ENCODE measurements at places on chromosomes 7 and 10. TPM values are rescaled to one million over a fixed set of nuclear protein-coding genes. Genes with fewer than 3 reads are reported as not detected.

DNA sequence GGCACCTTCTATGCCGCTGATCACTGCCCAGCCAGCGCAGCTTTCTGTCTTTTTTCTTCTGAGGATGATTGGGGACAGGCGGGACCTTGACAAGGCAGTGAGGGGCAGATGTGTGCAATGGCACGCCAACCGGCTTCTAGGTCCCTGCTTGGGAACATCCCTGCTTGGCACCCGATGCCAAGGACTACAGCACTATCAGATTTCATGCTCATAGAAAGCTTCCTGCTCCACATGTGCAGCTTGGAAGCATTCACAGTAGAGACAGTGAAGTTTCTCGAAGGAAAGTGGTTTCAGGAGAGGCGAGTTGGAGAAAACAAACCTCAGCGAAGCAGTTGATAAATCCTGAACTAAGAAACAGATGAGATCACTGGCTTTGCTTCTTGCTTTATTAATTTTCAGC is 267.5 kb upstream of the HABP2 start:
- DNase-seq = no peak

DNA sequence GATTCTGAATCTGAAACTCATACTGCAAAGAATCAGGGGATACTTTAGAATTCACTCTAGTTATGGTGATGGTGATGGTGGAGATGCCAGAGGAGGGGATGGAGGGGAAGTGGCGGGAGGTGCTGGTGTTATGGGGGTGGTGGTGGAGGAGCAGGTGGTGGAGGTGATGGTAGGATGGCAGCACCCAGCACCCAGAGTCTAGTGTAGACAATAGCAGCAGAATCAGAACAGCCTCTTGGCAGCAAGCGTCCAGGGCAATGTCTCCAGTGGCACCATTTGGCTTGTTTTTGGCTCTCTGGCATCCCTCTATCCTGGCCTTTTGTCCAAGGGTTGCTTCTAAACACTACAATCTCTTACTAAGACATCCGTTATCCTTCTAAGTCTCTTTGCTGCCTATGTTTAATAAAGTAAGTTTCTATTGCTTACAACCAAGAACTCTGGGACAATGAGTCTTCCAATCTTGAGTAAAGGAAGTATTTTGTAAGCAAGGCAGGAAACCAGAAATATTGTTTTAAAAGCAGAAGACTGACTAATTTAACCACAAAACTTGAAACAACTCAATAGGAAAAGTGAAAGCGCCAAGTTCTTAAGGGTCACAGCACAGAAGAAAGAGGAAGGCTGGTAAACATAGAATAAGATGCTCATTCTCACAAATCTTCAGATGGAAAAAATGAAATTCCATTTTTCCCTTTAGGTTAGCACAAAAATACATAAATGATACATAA is 42.4 kb upstream of the GDF10 start:
- no peak for DNase-seq

DNA sequence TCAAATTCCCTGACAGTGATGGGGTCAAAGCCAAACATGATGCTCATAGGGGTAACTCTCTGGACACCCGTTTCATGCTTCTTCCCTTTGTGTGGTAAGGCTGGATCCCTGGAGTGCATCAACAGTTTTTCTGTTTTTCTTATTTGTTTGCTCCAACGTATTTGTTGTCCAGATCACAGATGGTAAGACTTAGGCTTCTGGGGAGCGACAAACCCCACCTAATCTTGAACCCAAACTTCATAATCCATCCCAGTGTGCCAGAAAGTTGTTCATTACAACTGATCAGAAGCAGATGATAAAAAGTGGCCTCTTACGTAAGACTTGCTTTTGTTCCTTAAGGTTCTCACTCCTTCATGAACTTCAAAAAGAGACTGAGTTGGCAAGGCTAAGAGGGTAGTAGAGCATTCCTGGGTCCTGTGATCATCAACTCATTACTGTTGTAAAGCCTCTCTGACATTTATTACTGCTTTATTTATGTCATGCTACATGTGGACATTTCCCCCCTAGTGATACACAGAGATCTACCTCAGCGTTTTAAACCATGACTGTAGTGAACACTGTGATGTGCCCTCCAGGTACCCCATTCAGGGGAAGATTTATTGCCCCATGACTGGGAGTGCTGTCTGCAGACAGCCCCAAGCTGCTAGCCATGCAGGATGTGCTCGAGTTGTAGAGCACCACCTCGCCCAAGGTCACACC is 125.6 kb downstream of the CCDC71L start:
- peak; percentile 69 for DNase-seq

- no peak for DNase-seq
Measured at GRCh38 chr10:67386260-67386659, 309.7 kb downstream of the CTNNA3 start.

- DNase-seq = no peak
Measured at GRCh38 chr7:150357270-150357669, 11.4 kb upstream of the REPIN1 start.

DNA sequence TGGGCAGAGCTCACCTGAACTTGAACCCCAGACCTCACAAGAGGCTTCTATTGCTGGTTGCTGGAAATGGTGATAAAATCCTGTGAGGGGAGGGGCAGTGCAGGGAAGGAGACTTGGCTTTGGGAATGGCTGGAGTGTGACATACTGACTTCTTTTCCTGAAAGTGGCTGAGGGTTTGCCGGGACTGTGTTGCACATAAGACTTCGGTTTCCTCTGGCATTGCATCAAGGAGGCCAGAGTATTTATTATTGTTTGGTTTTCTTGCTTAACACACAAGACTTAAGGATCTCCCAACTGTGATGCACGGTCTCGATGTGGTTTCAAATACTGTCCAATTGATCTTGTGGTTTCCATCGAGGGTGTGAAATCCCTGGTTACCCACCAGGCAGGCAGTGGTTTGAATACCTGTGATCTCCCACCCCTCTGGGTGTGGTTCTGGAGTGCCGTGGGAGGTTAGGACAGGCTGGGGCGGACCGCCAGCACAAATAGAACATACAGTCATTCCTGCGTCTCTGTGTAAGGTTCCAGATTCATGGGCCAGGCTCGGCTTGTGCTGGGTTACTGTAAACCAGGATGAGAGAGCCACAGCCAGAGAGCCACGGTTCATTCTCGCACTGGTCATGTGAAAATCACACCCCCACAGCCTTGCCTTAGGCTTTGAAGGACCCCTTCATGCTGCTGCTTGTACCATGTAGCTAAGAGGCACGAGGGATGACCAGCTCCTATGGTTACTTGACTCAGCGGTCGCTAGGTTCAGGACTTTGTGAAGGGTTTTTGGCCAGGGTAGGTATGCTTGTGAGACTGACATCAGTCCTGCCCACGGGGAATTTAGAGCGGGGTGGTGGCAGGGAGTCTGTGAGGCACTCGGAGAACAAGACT is 39.2 kb downstream of the WBP1L start:
- DNase-seq = no peak

DNA sequence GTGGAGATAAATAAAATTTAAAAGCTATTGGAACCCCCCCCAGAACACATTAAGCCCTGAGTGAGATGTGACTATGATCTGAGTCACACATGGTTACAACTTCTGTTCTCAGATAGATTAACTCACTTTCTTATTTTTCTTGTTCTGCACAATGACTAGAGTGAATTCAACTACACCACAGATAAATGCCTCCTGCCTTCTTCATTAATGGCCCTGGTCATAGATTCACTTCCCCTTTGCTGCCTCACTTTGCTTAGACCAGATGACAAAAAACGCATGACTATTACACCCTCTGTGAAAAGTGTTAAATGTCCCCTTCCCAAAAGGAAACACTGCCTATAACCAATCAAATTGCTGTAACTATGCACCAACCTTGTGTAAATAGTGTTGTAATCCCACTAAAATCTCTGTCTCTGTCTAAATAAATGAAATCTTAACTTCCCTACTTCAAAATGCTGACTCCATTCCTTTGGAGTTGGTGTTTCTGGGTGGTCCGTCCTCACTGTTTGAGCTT is 49.4 kb downstream of the AKR1D1 start:
- no peak for DNase-seq

DNA sequence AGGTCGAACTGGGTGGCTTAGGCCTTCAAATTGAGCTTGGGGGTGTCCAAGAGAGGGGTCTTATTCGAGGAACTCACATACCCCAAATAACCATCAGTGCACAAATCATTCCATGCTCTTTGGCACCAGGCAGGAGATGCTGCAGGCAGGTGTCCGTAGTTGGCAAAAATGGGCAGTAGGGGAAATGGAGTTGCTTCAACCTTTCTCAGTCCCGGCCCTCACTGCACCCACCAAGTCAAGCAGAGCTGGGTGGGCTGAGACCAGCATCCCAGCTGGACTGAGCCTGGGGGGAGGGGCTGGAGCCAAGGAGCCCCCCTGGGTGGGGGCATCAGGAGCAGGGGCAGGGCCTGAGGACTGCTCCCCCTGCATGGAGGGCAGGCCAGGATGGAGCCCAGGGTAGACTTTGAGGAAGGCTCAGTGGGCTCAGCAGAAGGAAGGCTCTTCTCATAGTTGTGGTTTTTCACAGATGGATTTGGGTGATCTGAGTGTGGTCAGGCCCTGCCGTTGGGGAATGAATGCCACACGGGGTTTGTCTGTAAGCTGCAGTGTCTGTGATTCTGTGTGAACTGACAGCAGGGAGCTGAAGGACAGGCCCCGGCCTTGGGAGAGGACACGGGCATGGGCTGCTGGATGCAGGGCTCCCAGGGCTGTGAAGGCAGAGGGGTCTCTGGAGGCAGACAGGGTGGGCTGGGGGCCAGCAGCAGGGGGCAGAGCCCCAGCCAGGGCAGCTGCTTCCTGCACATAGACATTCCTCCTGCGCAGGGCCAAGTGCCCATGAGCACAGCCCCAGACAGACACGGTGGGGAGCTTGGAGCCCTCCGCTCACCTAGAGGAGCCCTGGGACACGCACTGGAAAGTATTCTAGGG is 144.5 kb downstream of the ADCY1 start:
- no peak for DNase-seq

- DNase-seq = no peak
Measured at GRCh38 chr10:113132591-113133121, 182.6 kb downstream of the TCF7L2 start.

DNA sequence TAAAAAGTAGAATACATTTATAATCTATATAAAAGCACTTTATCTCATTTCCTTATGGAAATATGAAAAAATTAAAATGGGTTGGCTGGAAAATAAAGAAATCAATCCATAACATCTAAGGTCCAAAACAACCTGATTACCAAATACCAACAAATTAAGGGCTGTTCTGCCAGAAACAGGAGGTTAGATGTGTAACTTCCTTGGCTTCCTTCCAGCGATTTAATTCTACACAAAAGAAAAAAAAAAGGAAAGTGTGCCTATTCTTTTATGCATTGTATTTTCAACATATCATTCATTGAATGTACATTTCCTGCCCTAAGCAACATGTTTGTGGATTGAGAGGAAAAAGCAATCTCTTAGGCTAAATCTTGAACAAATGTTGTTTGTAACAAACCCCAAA is 36.2 kb upstream of the USP6NL start:
- no peak for DNase-seq

DNA sequence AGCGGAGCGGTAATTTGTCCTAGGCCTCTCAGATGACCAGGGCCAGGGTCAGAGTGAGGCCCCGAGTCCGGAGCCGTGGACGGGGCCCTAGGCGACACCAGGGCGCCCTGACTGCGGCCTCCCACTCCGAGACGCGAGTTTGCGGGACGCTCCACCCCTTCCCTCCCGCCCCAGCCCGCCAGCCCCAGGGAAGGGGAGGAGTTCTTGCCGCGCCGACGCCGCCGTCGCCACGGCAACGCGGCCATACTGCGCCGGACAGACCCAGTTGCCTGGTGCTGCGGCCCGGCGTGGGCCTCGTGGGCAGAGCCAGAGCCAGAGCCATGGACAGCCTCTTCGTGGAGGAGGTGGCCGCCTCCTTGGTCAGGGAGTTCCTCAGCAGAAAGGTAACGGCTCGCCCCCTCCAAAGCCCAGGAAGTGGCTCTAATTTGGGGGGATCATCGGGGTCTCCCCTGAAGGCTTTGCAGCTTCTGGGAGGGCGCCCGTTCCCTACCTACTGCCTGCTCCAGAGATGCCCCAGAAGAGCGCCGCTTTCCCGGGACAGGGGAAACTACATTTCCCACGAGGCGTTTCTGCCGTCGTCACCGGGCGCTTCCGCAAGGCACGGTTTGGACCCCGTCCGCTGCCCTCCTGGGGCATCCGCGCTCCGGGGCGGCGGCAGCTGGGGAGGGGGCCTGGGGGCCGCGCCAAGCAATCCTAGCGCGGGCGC is at the start of gene MINDY4:
MINDY4 (plus strand) TSS at position 244 of the 706 bp plus-strand sequence; CDS start at position 321, 77 bp downstream.
- no peak for DNase-seq

CACNA2D1 gene
- polyA plus RNA-seq = 11.0 TPM

ELFN1 gene
- polyA plus RNA-seq = 0.99 TPM

HOXA1 gene
- 1.0 TPM for polyA plus RNA-seq

CREM gene
- polyA plus RNA-seq = 28.8 TPM

HOXA9 gene
- 15.0 TPM for polyA plus RNA-seq

RBM48 gene
- 5.8 TPM for polyA plus RNA-seq
